Hematopoietic multipotent progenitor cell treated with erythropoietin and hydrocortisone succinate and interleukin-3 and kit ligand, for 17 days (in vitro differentiated cells): ENCODE measurements at places on chromosomes 6 and 20.

- DNase-seq, result no peak
These were observed 77.6 kb downstream of the POPDC3 start for GRCh38 chr6:105102186-105102585.

DNA sequence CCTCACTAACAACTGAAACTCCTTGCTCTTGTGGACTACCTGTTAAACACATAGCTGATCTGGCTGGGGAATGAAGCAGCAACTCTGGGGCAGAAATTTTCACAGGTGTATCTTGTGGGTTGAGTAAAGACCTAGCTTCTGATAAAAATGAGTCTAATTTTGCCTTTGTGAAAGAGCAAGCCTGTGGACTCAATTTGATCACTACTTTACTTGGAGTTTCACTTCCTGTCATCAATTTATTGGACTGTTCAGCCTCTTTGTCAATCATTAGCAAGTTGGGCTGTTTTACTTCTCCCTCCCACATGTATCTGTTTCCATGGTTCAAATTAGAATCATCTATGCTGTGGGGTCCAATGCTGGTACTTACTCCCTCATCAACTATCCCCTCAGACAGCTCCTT lies 29.6 kb upstream of the CRIP3 start:
- no peak for DNase-seq

DNA sequence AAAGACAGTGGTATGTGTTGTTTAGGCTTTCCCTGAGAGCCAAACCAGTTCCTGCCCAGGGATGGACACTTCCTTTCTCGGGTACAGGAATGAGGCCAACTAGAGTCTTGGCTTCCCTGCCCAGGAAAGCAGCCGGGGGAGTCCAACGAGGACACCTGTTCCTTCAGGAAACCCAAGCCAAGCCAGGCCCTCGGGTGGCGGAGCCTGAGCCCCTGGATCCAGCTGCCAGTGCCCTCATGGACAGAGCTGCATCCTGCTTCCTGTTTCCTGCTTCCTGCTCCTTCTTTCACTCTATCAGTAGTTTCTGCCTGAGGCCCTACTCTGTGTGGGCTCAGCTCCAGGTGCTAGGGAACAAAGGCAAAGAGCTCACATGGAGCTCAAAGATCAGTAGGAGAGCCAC lies 7.9 kb upstream of the SIRPA start:
- DNase-seq, result no peak

DNA sequence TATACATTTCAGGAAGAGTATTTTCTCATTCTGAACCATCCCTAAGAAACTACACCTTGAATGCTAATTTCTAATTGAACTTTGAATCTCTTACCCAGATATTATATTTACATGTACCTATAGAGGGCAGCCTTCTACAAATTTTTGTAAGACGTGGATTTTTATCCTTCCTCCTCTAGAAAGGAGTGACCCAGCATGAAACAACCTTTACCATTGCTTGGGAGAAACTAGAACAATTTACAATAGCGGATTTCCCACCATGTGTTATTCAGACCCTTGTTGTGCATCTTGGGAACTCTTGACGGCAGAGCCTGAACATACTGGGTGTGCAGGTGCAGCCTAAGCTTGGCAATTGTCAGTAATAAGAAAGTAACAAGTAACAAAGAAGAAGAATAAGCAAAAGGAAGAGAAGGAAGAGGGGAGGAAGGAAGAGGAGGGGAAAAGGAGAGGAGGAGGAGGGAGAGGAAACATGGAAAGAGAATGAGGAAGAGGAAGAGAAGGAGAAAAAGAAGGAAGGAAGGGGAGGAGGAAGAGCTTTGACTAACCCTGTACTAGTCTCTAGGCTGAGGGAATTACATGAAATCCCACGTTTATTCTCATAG lies 10.8 kb upstream of the TAAR1 start:
- DNase-seq, result peak; percentile 46

GRCh38 chr6:85078058-85078457 lies 313.7 kb upstream of the TBX18 start:
- no peak for DNase-seq

DNA sequence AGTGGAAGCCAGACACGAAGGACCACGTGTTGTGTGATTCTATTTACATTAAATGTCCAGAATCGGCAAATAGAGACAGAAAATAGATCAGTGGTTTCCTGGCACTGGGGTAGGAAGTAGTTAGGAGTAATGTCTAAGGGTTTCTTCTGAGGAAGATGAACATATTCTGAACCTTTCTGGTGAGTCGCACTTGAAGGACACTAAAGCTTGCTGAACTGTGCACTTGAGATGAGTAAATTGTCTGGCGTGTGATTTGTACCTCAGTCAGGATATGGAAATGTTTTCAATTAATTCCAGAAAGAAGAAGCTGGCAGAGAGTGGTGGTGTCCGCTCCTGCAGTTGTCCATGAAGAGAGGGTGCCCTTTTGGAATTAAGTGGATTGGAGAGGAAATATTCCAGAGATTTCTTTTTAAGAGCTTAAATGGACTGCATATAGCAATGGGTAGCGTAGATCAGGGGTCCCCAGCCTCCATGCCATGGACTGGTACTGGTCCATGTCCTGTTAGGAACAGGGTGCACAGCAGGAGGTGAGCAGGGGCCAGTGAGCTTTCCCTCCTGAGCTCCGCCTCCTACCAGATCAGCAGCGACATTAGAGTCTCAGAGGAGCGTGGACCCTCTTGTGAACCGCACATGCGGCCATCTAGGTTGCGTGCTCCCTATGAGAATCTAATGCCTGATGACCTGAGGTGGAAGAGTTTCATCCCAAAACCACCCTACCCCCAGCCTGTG lies 12.4 kb upstream of the KIF25 start:
- DNase-seq, result no peak

- DNase-seq, result peak; percentile 36
These were observed 53.2 kb upstream of the BMP2 start for GRCh38 chr20:6714279-6714711.

DNA sequence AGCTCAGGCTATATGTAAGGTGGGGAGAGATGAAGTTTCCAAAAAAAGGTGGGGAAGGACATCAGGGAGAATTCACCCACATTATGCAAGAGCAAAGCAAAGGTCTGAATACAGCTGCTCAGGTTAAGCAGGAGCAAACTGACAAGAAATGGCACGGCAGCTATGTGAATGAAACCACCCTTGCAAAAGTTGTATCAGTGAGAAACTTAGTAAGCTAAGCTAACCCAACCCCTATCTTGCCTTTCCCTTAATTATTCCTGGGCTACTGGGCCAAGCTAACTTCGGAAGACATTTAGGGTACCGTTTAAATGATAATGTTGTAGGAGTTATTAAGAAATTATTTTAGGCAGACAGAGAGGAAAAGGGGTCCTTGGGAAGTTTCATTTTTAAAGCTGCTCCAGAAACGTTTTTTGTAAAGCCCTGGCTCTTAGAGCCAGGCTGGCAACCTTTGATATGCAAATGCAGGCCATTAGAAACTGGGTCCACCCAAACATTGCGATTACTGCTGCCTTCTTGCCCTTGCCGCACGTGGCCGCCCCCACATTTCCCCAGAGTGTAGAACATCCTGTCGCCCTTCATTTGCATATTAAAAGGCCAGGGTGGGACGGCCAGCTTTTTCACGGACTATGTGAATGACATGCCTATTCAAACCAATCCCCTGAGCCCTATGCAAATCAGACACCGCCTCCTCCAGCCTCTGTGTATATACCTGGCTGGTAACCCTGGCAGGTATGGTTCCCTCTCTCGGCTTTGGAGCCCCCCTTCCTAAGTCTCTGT lies 60.5 kb upstream of the SAMD5 start:
- DNase-seq, result no peak

GRCh38 chr20:22366631-22367030 lies 217.7 kb downstream of the FOXA2 start:
- DNase-seq, result no peak

DNA sequence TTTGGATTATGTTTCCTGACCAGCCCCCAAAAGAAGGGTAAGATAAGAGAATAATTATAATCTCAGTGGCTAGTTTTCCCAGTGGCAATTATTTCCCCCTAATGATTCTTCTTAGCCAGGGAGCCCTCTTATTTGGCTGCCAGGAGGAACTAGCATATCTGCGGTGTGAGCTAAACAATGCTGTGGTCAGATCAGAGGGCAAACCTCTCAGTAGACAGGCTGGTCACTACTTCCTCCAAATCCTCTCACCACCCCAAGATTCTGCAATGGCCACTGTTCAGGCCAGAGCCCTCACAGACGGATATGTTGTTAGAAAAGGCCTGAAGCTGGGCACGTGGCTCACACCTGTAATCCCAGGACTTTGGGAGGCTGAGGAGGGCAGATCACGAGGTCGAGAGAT lies 273.4 kb upstream of the SASH1 start:
- no peak for DNase-seq

GRCh38 chr6:145967549-145967948 lies 3.4 kb upstream of the SHPRH start:
- no peak for DNase-seq

DNA sequence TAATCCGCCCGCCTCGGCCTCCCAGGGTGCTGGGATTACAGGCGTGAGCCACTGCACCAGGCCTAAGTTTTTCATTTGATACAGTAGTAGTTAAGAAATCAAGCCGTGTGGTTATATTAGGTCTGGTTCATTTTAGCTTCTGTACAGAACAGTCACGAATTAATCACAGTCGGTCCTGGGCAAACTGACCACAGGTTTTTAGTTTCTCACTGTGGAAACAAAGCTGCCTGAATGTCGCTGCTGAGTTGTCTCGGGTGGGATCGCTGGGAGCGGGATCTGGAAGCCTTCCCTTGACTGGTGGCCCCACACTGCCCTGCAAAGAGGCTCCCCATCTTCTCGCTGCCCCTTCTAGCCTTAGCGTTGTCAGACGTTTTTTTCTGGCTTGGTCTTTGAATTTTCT lies 18.6 kb downstream of the UCKL1 start:
- no peak for DNase-seq

GRCh38 chr6:84455511-84456029 lies 228.1 kb upstream of the CEP162 start:
- DNase-seq, result no peak
